ENCODE measurements at places on chromosomes 11 and 22.

DNA sequence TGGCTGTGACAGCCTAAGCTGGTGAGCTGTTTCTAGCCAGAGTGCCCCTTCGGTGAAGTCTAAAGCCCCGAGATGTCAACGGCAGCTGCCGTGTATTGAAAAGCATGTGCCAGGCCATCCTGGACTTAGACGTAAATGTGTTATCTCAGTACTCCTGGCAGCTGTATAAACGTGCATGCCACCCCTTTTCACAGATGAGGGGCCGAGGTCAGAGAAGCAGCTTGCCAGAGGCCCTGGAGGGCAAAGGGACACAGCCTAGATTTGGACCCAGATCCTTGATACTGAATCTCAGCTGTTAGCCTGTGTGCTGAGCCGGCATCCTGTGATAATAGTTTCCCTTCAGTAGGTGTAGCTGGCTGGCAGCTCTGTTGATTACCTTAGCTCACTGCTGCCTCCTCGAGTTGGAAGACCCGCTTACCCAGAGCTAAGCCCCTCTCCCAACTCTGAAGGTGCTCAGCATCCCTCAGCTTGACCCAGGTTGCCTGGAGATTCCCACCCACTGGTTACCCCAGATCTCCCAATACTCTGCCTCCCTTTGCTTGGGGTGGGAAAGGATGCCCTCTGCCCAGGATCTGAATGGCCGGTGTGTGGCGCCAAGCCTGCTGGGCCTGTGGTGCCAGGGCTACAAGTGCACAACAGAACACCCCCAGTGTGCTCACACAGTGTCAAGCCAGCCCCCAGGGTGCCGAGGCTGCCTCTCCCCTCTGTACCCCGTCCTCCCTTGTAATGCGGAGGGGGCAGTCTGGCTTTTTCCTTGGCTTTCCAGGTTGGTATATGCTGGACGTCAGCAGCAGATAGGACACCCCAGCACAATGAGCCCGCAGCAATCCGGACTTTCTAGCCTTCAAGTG is 59.8 kb upstream of the WNT7B start:
- no peak for DNase-seq

DNA sequence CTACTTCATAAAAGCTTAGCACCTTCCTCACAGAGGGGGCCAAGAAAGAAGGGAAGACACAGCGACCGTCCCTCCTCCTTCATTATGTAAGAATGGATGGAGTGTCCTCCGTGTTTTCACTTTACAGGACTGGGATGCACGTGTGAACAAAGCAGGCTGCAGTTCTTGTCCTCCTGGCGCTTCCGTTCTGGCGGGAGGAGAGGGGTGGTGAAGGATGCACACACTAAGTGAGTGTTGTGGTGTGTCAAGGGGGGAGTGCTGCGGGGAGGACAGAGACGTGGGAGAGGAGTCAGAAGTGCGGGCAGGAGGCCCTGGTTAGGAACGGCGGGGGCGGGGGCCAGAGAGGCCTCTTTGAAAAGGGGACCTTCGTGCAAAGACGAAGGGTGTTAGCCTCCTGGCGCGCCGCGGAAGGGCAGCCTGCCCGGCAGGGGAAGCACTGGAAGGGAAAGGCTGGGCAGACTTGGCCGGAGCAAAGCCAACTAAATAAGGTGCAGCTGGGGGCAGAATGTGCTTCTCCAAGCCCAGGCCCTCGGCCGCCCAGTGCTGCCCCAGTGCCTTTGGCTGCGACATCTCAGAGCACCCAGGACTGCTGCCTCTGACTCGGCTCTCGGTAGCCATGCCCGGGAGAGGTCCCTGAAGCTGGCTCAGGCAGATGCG is 27.0 kb upstream of the IGSF9B start:
- DNase-seq, result no peak

DNA sequence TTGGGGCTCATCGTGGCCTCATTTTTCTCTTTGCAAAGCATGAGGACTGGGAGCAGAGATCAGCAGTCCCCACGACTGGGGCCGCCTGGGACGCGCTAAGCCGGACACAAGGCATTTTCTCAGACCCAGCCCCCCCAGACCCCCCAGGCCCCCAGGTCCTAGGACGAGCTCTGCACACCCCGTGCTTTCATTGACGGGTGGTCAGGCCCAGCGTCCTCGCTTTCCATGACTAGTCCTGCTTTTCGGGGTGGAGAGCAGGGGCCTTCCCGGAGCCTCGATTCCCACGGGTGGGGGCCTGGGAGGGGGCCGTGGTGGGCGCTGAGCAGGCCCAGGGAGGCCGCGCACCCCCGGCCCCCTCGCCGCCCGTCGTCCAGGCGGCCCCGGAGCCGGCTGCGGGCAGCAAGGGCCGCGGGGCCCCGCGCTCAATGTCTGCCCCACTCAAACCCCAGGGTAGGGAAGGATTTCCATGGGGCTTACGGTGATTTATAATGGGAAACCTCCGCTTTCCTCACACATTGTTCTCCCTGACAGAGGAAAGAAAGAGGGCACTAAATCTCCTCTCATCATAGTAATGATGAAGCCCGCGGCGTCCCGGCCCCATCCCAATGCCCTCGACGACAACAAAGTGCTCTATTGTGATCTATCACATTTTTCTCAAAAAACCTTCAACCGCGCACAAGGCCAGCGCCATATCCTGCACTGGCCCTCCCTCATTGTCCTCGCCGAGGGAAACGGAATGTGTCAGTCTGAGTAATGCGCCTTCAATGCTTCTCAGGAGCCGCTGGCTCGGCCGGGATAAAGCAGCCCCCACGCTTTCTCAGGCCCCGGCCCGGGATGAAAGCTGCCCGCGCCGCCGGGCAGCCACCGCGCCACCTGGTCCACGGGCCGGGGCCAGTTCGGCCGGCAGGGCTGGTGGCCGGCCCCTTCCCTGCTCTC is 10.4 kb upstream of the LINC01488 start:
- no peak for DNase-seq

GRCh38 chr22:46336119-46337078 is 885 bp downstream of the TRMU start:
- DNase-seq, result no peak

- DNase-seq, result no peak
These were observed 8.4 kb downstream of the SLC3A2 start for GRCh38 chr11:62889126-62889483.

GRCh38 chr22:45212306-45212709 is 28.4 kb downstream of the KIAA0930 start:
- no peak for DNase-seq

- DNase-seq, result no peak
These were observed 29.4 kb upstream of the CTTN start for GRCh38 chr11:70368961-70369360.

DNA sequence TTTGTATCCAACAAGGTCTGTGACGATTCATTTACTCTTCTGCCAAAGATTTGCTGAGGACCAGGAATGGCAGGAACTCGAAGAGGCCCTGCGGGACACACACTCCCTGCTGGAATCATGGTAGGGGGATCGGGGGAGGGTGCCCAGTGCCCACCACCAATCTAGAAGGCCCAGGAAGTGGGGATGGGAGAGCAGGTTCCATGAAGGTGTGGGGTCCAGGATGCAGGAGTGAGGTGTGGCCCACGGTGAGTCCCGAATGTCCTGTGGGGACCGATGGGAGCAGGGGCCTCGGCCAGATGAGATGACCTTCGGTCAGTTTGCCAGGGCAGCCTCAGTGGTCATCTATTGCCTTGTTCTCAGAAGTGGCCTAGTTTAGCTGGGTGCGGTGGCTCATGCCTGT is 492.7 kb downstream of the BRD1 start:
- DNase-seq, result no peak

- no peak for DNase-seq
These were observed 8.8 kb downstream of the LSP1 start for GRCh38 chr11:1861435-1862411.

DNA sequence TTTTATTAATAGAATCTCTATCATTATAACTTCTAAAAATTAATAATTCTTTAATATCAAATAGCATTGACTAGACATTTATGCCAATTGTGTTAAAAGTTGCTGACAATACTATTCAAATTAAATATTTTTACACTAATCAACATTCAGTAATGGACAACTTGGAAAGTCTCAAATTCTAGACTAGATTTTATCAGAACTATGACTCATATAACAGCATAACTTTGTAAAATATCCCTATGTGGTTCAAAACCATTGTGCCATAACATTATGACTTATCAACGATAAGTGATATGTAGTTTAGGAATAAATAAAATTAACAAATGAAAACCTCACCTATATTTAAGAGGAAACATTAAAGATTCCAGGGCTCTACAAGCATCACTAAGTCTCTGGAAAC is 291.8 kb downstream of the SBF2 start:
- DNase-seq, result no peak

- DNase-seq, result no peak
These were observed 1559.5 kb upstream of the TENM4 start for GRCh38 chr11:81000334-81000733.

DNA sequence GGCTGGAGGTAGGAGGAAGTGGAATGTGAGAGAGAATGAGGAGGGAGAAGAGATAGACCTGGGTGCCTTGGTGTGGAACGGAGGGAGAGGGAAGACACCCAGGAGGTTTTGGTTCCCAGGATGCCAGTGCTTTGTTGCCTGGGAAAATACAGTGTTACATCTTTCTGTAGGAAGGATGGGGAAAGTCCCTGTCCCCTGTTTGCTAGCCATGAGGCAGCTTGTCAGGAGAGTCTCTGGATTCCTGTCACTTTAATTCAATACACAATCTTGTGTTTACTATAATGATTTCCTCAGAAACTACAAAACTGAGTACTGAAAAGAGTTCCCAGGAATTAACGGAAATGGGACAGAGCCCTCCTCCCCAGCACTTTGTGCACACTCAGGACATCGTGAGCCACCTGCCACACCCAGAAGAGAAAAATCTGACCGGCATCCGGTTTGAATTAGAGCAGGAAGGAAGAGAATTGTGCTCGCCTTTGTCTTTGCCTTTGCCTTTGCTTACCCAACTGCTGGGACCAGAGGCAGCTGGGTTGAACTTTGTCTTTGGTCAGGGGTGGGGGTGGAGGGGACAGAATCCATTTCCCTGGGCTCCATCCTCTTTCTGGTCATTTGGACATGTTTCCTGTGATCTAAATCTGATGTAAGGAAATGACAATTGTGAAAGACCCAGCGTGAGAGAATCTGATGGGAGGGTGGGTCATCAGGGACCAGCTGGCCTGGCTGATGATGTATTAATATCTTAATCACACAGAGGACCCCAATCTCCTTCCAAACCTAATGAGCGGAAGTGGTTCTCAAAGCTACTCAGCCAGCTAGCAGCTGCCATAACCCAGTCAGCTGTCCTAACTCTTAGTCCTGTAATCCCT is 1.3 kb upstream of the LIMK2 start:
- no peak for DNase-seq

DNA sequence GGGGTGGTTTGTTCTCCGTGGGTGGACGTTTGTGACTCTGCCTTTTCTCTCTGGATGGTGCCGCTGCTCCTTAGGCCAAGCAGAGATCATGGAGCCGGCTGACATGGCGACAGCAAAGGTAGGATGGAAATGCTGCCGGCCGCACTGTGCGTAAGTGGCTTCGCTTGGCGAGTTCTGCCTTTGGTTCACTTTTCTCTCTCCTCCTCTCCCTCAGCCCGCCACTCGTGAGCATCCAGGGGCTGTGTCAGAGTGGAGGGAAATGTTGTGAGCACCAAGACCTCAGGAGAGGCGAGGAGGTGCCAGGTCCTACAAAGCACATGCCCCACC is 80.5 kb downstream of the GRAMD1B start:
- DNase-seq, result no peak

DNA sequence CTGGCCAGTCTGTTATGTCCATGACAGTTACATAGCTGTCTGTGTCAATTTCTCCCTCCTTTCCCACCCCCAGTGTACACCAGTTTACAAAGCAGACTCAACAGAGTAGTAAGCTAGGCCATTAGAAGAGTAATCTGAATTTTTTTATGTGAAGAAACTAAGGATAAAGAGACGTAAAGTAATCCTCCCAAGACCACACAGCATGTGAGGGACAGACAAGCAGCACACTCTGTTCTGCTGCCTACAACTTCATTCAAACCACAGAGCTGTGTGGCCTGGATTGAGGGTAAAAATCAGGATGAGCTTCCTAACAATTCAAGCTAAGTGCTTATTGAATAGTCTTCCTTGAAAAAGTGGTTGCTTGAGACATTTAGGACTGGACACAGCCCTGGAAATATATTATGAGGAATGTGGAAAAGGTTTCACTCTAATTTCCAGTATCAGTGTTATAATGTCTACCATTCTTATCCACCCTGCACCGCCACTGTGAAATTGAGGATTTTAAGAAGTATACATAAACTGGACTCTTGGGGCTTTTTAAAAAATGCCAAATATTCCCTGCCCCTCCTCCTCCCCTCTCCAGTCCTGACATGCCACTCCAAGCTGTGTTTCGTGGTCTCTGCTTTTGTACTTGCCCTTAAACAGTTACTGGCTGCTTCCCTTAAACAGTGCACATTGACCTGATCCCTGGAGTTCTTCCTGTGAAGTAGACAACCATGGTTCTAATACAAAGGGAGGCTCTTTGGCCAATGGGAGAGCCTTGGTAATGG is 40.9 kb downstream of the EXT2 start:
- no peak for DNase-seq

- DNase-seq, result peak; percentile 72
These were observed 3.4 kb downstream of the TSPAN32 start for GRCh38 chr11:2305140-2305778.

- DNase-seq, result no peak
These were observed 11.8 kb downstream of the USP35 start for GRCh38 chr11:78200553-78200952.

DNA sequence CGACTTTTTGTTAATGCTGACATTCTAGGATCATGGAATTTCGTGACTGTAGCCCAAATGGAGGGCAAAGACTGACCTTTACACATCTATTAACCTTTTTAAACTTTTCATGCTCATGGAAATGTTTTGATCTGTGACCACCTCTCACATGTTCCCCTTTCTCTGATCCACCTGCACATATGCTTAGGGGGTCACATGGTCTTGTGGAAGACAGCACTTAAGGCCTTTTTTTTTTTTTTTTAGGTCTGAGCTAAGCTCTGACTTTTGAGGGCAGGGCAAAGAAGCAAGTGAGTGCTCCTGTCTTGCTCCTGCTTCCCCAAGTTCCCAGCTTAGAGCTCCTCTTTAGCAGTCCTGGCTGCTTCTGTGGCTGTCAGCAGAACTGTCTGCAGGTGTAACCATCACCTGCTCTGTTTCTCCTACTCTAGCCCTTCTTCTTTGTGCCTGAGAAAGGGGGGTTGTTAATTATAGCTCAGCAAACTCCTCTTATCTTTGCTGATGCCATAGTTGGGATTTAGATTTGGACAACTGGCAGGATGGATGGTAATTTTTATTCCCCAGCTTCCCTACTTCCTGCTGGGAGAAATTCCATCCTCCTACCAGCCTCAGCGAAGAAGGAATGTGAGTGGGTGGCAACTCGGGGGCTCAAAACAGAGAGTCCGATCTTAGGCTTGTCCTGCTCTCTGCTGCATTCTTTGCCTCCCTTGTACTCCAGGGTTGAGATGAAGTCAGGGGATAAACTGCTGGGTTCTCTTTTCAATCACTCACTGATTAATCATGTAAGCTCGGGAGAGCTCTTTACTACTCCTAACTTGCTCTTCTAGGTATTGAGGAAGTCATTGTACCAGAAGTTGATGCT is 64.4 kb downstream of the GRAMD1B start:
- DNase-seq, result no peak
